ENCODE measurements at places on chromosomes 16 and 17. TPM values are rescaled to one million over a fixed set of nuclear protein-coding genes. Genes with fewer than 3 reads are reported as not detected.
A peak's percentile ranks its signal among the peaks of the same experiment; 100 is the strongest.

HBA2 gene
- polyA plus RNA-seq: not detected

SMTNL2 gene
- polyA plus RNA-seq: not detected

TMEM88 gene
- 7.9 TPM for polyA plus RNA-seq

- H3K4me1 ChIP-seq: no peaks in the 10 kb centered on the region
- no peak overlapping the region for H3K4me3 ChIP-seq
- DNase-seq: peak; percentile 10
- no peaks in the 10 kb centered on the region for H3K36me3 ChIP-seq
Measured at GRCh38 chr16:10168258-10168657, 14.0 kb downstream of the GRIN2A start.

Data from adrenal gland (tissue), 19 donors.